NCI-H1417 treated with DMSO at 0.1 percent for 48 hours (cell line): ENCODE measurements at places on chromosomes 4 and X.

GRCh38 chr4:184430163-184430562 is 44.2 kb downstream of the IRF2 start:
- no peak for DNase-seq

GRCh38 chr4:10305816-10306215 is 151.4 kb downstream of the ZNF518B start:
- no peak for DNase-seq

- DNase-seq = no peak
Measured at GRCh38 chr4:14771504-14772175, 230.6 kb upstream of the CPEB2 start.

GRCh38 chrX:118507766-118508165 is 12.2 kb downstream of the DOCK11 start:
- no peak for DNase-seq

DNA sequence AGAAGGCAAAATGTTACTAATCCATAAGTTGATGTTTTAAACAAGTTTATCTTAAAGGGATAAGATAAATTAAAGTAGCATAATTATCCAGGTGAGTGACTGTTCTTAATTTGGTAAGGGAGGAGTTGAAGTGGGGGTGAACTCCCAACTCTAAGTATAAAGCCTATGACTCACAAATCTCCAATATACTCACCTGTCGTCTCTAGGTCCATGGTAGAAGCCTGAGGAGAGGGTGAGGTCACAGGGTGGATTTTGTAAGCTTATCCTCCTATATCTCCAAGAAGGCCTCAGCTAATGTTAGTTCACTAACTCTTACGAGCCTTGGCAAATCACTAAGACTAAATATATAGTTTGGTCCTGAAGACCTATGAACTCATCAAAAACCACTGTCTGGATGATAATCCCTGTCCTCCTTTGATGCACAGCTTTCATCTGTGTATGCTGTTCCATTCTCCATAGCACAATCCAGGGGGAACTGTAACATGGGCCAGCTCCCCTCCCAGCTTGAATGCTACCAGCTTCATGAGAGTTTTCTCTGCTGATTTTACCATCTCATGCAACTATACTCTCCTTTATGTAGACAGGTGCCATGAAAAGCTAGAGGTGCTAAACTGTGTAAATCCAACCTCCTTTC is 158.7 kb downstream of the BTC start:
- DNase-seq = no peak

DNA sequence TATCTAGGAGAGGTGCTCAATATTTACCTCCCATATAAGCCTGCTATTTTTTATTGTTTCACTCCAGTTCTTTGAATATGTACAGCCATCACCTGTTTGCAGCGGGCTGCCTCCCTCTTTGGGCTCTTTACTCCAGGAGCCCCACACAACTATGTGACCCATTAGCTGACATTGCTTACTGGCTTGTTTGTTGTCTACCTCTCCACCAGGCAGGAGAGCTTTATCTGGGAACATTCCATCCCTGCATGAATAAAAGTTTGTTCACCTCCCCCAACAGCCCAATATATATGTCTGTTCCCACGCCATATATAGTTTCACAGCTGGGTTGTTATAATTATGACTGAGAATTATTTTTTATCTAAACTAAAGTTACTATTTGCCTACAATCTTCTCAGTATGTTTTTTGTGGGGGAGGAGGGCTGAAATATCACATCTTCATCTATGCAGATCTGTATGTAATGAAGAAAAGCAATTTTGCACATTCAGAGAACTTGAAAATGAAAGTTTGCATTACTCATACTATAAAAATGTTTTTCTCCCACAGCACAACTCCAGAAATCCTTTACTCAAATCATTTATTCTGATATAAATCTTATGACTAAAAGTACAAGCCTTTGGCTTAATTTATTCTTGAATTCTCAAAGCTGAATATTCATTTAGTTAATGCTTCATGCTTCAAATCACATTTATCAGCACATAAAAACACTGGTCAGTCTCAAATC is 61.2 kb upstream of the DAPP1 start:
- DNase-seq = no peak

GRCh38 chr4:4256799-4257198 is 8.8 kb upstream of the TMEM128 start:
- DNase-seq = no peak
